ENCODE measurements at places on chromosomes 1 and 21.

DNA sequence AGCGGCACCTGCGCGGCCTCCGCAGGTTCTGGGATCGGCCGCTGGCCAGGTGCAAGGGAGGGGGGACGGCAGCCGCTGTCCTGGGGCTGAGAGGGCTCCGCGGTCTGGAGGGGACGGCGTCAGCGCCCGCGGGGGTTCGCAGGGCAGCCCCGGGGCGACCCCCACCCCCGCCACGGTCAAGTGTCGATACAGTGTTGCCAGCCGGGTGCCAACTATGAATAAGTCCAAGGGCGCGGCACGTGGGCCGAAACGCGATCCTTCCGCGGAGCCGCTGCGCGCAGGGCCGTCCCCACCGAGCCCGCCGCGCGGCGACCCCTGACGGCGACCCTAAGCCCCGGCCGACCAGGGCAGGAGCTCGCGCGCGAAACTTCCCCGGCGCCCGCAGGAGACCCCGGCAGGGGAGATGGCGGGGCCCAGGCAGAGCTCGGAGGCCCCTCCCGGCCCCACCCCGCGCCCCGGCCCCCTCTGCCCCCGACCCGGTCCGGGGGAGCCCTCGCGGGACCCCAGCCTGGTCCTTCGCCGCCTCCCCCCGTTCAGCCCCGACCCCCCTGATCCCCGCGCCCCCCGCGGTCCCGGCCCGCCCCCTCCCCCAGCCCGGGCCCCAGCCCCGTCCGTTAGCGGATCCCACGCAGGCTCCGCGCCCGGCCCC lies 586 bp upstream of the AGPAT3 start:
- DNase-seq = peak; percentile 57

GRCh38 chr1:26239936-26240335 lies 5.9 kb downstream of the CEP85 start:
- DNase-seq = no peak

GRCh38 chr1:245874942-245875580 lies 632.0 kb downstream of the SMYD3 start:
- DNase-seq = no peak

- no peak for DNase-seq
These were observed 54.7 kb downstream of the ASH1L start for GRCh38 chr1:155507945-155508344.

DNA sequence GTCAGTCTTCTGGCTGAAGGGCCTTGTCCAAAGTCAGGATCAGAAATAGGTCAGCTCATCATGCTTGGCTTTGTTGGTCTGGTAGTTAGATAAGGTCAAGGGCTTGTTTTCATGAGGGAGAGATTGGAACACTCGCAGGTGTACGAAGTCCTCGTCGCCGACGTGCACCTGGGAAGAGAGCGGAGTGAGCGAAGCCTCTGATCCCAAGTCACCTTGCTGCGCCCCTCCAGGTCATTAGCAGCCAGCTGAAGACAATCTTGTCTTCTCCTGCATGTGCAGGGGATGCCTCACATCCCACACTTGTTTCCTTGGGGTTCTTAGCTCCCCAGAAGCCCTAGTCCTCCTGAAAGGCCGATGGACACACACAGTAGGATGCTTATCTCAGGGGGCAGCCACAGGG lies 1.9 kb downstream of the CSTB start:
- no peak for DNase-seq

- DNase-seq = no peak
These were observed 140.8 kb downstream of the KAZN start for GRCh38 chr1:14739082-14739832.

DNA sequence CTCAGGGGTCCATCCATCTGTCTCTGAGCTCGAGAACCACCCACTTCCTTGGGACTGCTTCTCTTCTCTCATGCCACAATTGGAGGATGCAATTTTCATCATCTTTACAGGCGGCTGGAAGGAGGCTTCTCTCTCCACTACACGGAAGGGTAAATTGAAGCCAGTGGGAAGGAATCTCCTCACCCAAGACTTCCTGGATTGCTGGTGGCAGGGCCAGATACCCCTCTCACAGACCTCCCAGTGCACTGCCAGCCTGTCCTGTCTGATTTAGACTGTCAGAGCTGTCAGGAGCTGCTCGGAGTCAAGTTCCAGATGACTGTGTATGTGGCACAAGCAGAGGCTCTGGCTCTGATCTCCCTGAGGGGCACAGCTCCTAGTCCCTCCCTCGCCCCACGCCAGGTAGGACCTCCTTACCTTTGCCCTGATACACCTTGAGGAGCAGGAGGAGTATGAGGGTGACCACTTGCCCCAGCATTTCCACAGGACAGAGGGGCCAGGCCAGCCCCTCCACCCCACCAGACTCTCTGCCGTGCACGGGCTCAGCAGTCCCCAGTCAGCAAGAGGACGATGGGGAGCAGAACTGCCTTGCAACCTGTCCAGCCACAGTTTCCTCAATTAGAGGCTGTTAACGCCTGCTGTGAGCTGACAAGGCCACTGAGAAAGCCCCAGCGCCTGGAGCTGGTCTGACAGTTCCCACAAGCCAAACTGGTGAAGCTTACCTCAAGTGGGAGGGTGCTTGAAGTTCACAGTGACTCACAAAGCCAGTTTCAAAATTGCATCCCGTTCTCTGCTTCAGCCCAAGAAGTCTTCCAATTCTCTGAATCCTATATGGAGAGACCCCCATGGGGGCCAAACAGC lies at the start of gene CD244:
Gene CD244 (minus strand): TSS at position 685 of the 858 bp plus-strand sequence. CDS start 210 bp downstream, at position 475.
- DNase-seq = peak; percentile 48

DNA sequence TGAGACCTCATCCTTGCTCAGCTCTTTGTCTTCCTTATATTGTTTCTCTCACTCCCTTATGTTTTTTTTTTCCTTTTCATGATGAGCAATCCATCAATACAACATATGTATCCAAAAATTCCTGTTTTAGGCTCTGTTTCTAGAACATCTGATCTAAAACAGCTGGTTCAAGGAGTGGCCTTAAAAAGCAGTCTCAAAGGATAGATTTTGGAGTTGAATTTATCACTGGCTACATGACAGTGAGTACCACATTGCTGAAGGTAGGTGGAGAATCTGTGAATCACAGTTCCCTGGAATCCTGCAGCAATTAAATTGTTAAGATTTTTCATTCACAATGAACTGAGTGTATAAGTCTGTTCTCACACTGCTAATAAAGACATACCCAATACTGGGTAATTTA lies 155.8 kb upstream of the ADAMTS5 start:
- DNase-seq = no peak

DNA sequence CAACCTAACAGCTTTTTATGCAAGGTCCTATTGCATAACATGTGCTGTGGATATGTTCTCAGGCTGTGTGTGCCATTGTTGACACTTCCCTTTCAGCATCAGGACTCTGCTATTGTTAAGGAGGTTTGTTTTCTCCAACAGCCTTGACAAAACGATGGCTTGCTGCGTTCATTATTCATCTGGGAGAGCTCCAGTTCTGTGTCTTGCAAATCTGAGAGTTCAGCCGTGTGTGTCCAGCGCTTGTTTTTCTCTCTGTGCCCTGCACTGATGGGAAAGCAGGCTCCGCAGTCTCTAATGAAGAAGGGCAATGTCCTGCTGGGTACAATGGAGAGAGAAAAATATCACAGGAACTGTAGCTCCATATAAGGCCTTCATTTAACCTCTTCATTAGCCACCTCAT lies 63.7 kb downstream of the CLDN17 start:
- no peak for DNase-seq

GRCh38 chr1:46478721-46479485 lies 10.7 kb upstream of the DMBX1 start:
- no peak for DNase-seq

DNA sequence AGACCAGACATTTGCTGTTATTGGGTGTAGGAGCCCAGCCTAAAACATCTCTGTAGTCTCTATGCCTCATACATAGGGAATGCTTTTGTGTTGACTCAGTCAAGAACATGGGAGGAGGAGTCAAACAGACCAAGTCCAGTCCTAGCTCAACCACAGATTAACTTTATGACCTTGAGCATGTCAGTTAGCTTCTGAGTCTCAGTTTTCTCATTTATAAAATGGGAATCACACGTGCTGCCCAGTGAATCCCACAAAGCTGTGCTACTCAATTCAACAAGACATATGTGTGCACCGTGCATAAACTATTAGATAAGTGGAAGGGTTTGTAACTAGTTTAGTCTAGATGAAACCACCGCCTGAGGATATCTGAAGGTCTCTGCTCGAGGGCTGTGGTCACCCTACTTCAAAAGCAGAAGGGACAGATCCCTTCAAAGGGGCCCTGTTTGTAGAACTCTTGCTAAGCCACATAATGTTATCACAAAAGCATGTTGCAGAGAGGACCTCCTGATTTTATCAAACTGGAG lies 109.5 kb upstream of the NFIA start:
- DNase-seq = no peak

DNA sequence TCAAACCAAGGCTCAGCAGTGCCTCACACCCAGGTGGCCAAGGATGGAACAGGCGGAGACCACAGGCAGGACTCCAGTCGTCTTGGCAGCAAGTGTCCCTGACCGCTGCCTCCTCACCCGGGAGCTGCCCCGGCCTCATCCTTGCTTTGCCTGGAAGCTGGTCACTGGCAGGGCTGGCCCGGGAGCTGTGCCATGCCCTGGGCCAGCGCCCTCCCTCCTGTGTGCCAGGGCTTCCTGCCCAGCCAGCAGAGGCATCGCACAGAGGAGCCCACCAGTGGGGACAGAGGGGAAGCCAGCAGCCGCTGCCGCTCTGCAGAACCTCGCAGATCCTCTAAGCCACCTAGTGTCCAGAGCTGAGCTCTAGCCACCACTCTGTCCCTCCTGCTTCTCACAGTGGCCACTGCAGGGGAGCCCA lies 7.8 kb downstream of the CASZ1 start:
- no peak for DNase-seq
